ENCODE measurements at places on chromosomes 12 and 14. TPM values are rescaled to one million over a fixed set of nuclear protein-coding genes. Genes with fewer than 3 reads are reported as not detected.
A peak's percentile ranks its signal among the peaks of the same experiment; 100 is the strongest.

- H3K36me3 ChIP-seq: no peaks in the 10 kb centered on the region
- H3K27me3 ChIP-seq: no peaks in the 10 kb centered on the region
- no peaks in the 10 kb centered on the region for H3K4me1 ChIP-seq
- H3K27ac ChIP-seq: no peak overlapping the region
- H3K4me3 ChIP-seq: no peak overlapping the region
Observed at GRCh38 chr14:27098451-27098850, 500.6 kb upstream of the NOVA1 start.

DNA sequence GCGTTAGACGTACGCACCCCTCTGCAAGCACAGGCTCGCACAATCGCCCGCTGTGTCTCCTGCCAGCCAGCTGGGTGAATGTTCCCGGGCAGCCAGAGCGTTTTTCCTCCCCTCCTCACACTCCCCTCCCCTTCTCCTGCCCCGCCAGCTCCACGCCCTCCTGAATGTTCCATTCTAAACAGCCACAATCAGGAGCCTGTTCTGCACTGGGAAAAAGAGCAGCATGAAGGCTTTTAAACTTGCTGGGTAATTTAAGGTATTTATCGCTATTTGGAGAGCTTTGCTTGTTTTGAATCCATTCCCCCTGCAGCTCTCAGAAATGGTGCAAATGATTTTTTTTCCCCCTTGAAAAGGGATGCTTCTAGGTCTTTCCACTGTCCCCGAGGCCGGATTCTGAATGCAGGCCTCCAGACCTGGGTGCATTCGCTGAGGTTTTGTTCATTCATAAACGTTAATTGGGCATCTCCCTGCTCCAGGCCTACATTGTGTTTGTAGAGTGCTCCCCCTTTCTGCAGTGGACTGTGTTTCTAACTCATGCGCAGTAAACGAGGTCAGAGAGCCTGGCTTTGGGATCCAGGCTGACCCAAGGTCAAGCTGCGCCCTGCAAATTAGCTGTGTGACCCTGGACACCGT lies 212.5 kb downstream of the CHST11 start:
- no peak for DNase-seq
- H3K4me1 ChIP-seq: peaks cover 56% of the 10 kb centered on the region
- H3K4me3 ChIP-seq: no peak overlapping the region
- no peaks in the 10 kb centered on the region for H3K36me3 ChIP-seq
- H3K27ac ChIP-seq: peak overlapping the region; percentile 36
- H3K27me3 ChIP-seq: no peaks in the 10 kb centered on the region

DNA sequence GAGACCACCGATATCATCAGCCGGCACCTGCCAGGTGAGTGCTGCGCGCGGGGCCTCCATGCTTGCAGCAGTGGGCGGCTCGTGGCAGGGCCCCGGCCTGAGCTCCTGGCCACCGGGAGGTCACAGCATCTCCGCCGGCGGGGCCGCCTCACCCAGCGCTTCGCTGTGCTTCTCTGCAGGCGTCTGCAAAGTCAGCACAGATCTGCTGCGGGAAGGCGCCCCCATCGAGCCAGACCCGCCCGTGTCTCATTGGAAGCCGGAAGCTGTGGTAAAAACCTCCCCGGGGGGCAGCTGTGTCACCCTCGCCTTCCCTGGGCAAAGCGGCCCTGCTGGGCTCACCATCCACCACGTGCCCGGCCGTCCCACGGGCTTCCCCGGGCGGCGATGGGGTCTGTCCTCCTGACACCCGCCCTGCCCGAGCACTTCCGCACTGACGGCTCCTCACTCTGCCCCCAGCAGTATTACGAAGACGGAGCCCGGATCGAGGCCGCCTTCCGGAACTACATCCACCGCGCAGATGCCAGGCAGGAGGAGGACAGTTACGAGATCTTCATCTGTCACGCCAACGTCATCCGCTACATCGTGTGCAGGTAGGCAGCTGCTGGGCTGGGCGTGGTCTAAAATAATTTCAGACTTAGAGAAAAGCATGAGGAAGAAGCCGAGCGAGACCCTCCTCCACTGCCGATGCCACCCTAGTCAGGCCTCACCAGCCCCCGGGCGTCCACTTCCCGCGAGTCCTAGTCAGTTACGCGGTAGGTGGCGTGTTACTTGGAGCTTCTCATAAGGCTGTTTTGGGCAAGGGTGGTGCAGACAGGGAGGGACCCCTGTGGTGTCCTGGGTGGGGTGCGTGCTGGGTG lies 7.1 kb downstream of the PGAM5 start:
- DNase-seq: no peak
- H3K27me3 ChIP-seq: no peaks in the 10 kb centered on the region
- H3K27ac ChIP-seq: no peak overlapping the region

Gene KRT74
- not detected for total RNA-seq

GRCh38 chr12:19533567-19533966 lies 94.3 kb downstream of the AEBP2 start:
- peaks cover 13% of the 10 kb centered on the region for H3K36me3 ChIP-seq
- H3K27me3 ChIP-seq: no peaks in the 10 kb centered on the region
- no peak overlapping the region for H3K27ac ChIP-seq

GRCh38 chr12:31872831-31873604 lies 86.2 kb upstream of the RESF1 start:
- no peak overlapping the region for H3K4me3 ChIP-seq
- H3K27ac ChIP-seq: no peak overlapping the region
- no peaks in the 10 kb centered on the region for H3K36me3 ChIP-seq
- no peaks in the 10 kb centered on the region for H3K27me3 ChIP-seq
- peaks cover 5% of the 10 kb centered on the region for H3K4me1 ChIP-seq
- DNase-seq: no peak

Gene ARPC3
- 221 TPM for total RNA-seq

Gene CMTM5
- not detected for total RNA-seq

Gene EIF2S3B
- 0.97 TPM for total RNA-seq

- H3K27me3 ChIP-seq: peaks cover 9% of the 10 kb centered on the region
- no peak overlapping the region for H3K27ac ChIP-seq
Observed at GRCh38 chr12:9244894-9245293, 36.7 kb upstream of the PZP start.

Gene NID2
- total RNA-seq: 58.5 TPM

DNA sequence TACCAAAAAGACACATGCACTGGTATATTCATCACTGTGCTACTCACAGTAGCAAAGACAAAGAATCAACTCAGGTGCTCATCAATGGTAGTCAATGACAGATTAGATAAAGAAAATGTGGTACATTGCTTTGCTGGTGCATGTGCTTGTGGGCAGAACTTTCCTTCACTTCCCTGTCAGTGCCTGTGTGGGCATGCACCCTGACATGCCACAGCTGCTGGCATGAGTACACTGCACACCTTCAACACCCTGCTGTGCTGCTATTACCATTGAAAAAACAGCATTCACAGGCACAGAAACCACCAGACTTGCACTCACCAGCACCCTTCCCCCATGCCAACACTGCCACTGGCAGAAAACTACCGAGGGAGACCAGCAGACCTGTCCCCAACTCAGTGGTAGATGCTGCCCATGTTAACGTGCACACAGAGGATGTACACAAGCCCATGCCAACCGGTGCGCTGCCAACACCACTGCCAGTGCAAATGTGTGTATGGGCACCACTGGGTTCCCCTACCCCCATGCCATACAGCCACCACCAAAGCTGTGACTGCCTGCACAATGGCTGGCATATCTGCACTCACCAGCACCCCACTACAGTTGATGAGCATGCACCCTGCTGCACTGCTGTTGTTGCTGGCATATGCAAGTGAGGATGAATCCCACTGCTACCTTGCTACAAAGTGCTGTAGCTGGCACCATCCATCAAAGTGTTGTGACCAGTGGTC lies 57.4 kb downstream of the APOBEC1 start:
- no peak overlapping the region for H3K4me3 ChIP-seq
- peaks cover 12% of the 10 kb centered on the region for H3K27me3 ChIP-seq
- H3K36me3 ChIP-seq: no peaks in the 10 kb centered on the region
- H3K4me1 ChIP-seq: no peaks in the 10 kb centered on the region

DNA sequence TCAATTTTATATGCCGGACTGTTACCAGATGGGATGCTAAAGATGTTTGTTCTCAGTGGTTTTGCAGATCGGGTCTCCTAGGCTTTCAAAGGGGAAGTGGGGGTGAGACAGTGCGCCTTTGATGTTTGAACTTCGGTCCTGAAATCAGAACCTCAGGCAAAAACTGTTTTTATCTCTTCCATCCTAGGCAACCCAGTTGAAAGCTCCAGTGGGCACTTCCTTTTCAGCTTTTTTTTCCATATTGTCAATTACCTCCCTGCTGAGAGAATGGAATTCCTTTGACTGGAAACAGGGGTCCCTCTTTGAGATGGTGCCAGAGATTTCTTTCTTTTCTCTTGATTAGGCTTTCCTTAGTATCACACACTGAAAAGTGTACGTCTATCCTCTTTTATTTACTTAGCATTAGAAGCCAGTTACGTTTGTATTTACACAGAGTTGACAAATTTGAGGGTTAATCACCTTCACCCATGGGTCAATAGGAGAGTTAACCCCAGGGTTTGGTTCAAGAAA lies 40.0 kb downstream of the NUAK1 start:
- DNase-seq: no peak
- no peak overlapping the region for H3K4me3 ChIP-seq
- H3K27me3 ChIP-seq: no peaks in the 10 kb centered on the region
- H3K36me3 ChIP-seq: peaks cover 28% of the 10 kb centered on the region
- H3K27ac ChIP-seq: no peak overlapping the region

Gene NFATC4
- total RNA-seq: 223 TPM

Gene RTL1
- not detected for total RNA-seq

- H3K4me3 ChIP-seq: no peak overlapping the region
- H3K27me3 ChIP-seq: peaks cover 23% of the 10 kb centered on the region
- no peaks in the 10 kb centered on the region for H3K4me1 ChIP-seq
- DNase-seq: no peak
Observed at GRCh38 chr14:95707327-95707726, 6.6 kb downstream of the TCL1A start.

Gene COX8C
- not detected for total RNA-seq

Gene NRL
- 1.2 TPM for total RNA-seq

GRCh38 chr12:114451657-114452056 lies 45.7 kb upstream of the TBX5 start:
- no peak overlapping the region for H3K27ac ChIP-seq
- H3K4me3 ChIP-seq: no peak overlapping the region
- H3K36me3 ChIP-seq: no peaks in the 10 kb centered on the region
- peaks cover 26% of the 10 kb centered on the region for H3K27me3 ChIP-seq
- no peak for DNase-seq
- H3K4me1 ChIP-seq: no peaks in the 10 kb centered on the region

Gene MYF5
- total RNA-seq: not detected

Measured in osteocyte (in vitro differentiated cells).